D341Med (cell line): ENCODE measurements at places on chromosomes 6 and 20.

DNA sequence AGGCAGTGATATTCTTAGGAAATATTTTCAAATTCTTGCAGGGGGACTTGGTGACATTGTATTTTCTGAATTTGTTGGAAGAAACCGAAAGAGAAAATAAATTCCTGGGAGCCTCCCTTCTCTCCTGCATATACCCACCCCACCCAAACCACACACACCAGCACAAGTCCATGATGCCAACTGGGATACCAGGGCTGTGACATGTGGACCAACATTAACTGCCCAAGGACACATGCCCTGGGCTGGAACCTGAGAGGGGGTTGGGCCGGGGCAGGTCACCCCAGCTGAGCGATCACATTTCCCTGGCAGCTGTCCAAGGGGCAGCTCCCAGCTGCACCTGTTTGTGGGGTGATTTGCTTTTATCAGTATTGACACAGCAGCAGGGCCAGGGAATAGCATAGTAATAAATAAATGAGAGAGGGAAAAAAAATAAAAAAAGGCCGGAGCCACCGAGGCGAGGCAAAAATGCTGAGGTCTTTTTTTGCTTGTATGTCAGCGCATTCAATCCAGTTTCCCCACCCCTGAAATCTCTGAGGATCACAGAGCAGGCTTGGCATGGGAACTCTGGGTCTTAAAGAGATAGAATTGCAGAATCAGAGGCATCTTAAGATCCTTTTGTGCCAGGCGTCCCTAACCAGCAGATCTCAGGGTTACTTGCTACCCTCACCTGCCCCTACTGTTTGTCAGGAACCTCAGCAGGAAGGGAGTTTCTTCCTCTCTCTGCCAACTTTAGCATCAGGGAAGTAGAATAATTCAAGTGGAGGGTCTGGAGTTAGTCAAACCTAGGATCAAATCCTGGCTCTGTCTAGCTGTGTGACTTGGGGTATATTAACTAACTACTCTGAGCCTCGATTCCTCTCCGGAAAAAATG lies 66.5 kb upstream of the PIM1 start:
- DNase-seq, result peak; percentile 46

DNA sequence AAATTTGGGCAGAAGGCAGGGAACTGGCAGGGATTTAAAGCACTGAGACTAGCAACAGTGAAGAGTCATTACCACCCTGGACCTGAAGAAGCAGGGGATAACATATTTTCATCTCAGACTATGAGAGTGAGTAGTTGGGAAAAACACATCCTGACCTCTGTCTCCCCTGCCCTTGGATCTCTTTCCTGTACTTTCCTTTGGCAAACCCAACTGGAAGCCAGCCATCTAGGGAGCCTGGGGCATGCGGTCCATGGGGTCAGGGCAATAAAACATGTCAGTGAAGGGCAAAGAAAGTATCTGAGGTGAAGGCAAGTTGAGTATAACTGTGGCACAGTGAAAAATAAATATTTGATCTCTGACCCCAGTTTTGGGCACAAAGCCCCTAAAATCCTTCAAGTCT lies 698.2 kb downstream of the DOK5 start:
- no peak for DNase-seq

GRCh38 chr6:97023982-97024381 lies 99.5 kb downstream of the KLHL32 start:
- no peak for DNase-seq

DNA sequence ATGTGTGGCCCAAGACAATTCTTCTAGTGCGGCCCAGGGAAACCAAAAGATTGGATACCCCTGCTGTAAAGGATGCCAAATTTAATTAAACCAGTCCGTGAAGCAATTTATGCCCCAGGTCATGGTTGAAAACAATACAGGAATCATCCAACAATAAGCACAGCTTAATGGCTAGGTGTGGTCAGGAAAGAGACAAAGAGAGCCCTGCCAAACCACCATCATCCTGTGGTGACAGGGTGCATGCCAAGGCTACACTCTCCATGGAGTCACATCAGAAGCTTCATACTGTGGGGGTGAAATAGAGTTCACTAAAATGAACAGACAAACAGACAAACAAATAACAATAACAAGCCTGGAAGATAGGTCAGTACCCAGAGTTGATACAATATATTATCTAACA lies 62.7 kb downstream of the DZANK1 start:
- DNase-seq, result no peak

DNA sequence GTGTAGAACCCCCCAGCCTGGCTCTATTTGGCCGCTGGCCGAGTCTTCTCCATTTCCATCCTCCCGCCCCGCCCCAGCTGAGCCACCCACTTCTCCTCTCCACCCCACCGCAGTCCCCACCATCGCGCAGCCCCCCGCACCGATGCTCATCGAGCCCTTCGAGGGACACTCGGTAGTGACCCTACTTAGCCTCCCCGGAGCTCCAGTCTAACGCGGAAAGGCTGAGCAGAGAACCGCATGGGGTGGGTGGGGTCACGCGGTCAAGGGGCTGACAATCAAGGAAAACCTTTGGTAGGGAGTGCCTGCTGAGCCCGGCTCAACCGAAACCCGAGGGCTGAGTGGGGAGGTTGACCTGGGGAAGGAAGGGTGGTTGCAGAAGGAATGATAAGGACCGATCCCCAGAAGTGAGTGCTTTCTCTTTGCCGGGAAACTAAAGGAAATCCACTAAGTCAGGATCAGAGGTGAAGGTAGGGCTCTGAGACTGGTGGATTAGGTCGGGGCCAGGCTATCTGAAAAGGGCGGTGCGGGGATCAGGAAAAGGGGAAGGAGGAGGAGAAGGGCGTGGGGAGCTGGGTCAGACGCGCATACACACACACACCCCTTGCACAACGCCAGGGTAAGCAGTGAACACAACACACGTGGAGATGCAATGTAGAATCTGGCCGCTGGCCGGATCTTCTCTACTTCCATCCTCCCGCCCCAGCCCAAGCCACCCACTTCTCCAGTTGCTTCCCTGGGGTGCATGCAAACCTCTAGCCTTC lies 49.8 kb downstream of the CPXM1 start:
- DNase-seq, result peak; percentile 38

DNA sequence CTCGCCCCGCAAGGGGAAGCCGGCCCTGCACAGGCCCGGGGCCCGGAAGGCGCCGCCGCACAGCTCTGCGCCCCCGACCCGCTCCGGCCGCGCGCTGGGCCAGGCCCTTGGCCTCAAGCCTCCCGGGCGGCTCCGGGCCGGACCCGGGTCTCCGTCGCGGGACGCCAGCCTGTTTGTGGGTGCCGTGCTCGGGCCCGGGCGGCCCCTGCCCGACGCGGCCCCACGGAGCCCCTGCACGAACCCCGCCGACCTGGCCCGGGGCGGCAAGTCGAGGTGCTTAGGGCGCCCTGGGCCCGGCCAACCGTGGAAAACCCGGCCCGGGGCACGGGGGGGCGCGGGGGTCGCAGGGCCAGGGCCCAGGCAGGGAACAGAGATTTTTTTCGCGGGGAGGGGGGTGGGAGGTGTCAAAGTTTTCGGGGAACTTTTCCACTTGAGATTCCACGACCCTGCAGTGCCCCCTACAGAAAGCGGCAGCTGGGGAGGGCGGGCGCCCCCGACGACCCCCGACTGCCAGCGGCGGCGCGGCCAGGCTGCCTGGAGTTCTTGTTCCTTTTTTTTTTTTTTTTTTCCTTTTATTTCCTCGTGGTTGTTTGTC lies 805 bp upstream of the STX16 start:
- peak; percentile 66 for DNase-seq

- DNase-seq, result no peak
These were observed 564.3 kb upstream of the MARCKS start for GRCh38 chr6:113292646-113293422.

DNA sequence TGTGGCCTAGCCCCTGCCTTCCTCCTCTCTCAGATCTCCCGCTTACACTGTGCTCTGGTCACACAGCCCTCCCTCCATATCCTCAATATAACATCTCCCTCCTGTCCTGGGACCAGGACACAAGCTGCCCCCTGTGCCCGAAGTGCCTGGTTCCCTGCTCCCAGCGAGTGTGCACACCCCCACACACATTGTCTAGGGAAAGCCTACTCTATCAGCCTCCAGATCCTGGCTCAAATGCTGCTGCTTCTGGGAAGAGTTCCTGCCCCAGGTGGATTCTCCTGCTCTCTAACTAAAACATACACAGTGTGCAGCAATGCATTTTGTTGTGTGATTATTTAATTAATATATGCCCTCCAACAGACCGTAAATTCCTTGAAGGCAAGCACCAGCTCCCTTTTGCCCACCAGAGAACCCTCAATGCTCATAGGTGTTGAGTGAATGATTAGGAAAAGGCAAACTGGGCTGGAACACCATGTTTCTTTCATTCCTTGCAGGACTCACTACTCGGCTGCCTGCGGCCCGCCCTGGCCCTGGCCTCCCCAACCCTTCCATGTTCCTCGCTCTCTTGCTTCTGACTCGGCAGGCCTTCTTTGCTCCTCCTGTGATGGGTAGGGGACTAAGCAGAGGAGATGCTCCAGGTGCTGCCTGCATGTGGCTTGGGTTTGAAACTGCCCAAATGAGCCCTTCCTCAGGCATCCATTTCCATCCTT lies 194.6 kb downstream of the ZDHHC14 start:
- no peak for DNase-seq

GRCh38 chr6:158057213-158057987 lies 75.7 kb downstream of the SYNJ2 start:
- no peak for DNase-seq

- DNase-seq, result no peak
These were observed 203.3 kb upstream of the IMPG1 start for GRCh38 chr6:76275746-76276145.

GRCh38 chr6:168313431-168314011 lies 6.1 kb downstream of the DACT2 start:
- DNase-seq, result no peak

DNA sequence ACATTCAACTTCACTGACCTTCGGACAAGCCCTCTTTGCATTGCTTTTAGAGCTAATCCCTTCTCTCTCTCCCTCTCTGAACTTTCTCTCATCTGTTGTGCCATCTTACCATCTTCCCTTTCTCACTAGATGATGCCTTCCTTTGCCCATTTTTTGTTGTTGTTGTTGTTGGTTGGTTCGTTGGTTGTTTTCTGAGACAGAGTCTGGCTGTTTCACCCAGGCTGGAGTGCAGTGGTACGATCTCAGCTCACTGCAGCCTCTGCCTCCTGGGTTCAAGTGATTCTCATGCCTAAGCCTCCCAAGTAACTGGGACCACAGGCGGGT lies 18.8 kb downstream of the MAP3K5 start:
- DNase-seq, result no peak

GRCh38 chr6:89110284-89110683 lies 7.6 kb downstream of the SRSF12 start:
- DNase-seq, result no peak

DNA sequence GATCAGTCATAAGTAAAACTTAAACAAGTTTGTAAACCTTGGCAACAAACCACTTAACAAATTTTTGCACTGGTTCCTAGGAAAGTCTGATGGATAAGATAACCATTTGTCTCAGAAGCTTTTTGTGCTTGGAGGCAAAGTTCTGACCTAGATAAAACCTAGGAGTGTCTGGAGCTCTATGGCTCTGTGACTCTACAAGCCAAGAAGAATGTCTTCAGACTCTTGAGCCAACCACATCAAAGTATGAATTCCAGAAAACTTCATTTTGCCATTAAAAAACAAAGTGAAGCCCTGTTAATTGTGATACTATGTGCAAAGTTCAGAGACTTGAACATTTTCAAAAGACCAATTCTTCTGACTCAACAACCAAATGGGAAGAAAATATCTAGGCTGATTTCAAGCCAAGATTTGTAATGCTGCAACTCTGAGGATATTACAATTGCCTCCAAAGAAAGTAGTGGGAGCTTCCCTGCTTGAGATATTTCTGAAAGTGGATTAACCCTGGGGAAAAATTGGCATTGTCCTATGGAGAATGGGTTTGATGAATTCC lies 158.1 kb upstream of the FOXQ1 start:
- DNase-seq, result no peak

GRCh38 chr20:33857722-33858563 lies 46.8 kb downstream of the CHMP4B start:
- no peak for DNase-seq

GRCh38 chr20:32206760-32207625 lies 550 bp downstream of the PLAGL2 start:
- DNase-seq, result peak; percentile 44
